Activated naive CD8-positive, alpha-beta T cell treated with anti-CD3 and anti-CD28 coated beads, Interleukin-2, amount 10 ng/mL, durations not matched to agents 7 days and 5 days (primary cell): ENCODE measurements at places on chromosomes 12 and 14. TPM values are rescaled to one million over a fixed set of nuclear protein-coding genes. Genes with fewer than 3 reads are reported as not detected.

DNA sequence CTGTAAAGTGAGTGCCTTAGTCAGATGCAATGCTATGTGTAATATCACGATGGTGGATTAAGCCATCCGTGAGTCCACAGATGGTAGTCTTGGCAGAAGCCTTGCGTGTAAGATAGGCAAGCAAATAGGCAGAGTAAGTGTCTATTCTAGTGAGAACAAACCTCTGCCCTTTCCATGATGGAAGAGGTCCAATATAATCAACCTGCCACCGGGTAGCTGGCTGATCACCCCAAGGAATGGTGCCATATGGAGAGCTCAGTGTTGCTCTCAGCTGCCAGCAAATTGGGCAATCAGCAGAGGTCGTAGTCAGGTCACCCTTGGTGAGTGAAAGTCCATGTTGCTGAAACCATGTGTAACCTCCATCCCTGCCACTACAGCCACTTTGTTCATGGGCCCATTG is 371.2 kb upstream of the LRFN5 start:
- no peak for DNase-seq

DNA sequence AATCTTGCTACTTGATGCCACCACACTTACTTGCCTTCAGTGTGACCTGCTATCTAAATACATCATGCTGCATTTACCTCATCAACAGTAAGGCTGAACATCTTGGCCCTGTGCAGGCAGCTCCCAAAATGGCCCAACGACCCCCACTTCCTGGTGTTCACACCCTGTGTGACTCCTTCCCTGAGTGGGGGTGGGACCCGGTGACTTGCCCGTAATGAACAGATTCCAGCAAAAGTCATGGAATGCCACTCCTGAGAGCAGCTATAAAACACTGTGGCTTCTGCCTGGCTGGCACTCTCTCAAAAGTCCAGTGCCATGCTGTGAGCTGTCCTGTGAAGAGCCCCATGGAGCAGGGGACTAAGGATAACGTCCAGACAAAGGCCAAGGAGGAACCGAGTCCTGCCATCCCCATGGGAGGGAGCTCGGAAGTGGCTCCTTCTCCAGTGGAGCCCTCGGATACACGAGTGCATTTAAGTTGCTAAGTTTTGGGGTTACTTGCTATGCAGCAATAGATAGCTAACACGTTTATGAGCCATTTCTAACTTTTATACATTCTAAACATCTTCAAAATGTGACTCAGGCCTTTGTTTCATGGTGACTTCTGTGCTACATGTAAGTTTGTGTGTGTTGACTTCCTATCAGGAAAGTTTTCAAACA is 33.0 kb downstream of the P2RX2 start:
- DNase-seq, result no peak

- DNase-seq, result no peak
Measured at GRCh38 chr14:99320621-99321235, 48.7 kb upstream of the BCL11B start.

- no peak for DNase-seq
Measured at GRCh38 chr12:113506867-113507266, 35.2 kb upstream of the LHX5 start.

DNA sequence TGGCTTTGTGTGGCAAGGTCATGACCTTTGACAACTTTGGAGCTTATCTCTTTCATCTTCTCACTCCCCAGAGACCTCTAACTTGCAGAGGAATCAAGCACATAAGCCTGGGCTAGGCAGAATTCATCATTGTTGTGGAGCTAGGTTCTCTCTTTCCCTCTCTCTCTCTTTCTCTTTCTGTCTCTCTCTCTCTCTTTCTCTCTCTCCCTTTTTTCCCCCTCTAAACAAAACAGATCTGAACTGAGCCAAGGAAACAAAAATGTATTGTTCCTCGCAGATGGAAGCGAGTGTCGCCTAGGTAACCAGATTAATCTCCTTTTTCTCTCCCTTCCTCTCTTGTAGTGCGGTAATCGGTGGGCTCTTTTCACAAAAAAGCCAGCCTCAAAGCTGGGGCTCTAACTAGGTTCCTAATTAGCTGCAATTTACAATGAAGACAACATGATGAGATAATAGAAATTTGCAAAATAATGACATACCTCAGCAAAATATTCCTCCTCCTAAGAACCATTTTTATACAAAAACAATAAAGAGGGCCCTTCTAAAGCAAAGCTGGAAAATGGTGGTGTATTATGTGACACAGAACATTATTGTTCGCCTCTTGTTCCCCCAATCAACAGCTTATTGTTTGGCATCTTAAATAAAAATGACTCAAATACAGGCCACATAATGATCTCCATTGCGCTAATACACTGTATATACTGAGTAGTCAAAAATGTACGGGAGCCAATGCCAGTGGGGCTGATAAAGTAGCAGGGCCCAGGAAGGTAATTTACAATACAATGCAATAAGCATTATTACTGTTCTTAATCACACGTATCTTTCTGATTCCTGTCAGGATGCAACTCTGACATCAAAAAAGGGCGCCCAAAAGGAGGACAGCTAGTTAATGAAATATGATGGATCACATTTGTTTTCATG is 65.7 kb upstream of the SOX5 start:
- no peak for DNase-seq

The ADAM20 gene
- total RNA-seq, result 0.48 TPM

The RACGAP1 gene
- total RNA-seq, result 135 TPM

The TMEM233 gene
- total RNA-seq, result not detected

The TSPAN19 gene
- not detected for total RNA-seq
